SK-MEL-5 (cell line): ENCODE measurements at places on chromosomes 13 and 19.

DNA sequence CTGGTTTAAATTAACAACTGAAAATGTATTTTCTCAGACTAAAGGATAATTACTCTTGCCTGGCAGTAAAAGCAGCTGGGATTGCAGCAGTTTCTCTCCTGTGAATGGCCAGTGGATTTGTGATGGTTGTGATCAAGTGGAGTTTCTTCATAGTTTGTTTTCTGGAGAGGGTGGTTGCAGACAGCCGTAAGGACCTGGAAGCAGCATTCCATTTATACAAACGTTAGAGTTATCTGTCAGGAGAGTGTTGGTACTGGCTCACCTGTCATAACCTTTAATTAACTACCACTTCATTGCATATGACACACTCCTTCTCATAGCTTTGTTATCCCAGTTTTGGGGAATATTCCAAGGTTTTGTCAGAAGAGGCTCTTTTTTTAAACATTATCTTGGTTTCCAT, 258.4 kb upstream of the SLC10A2 start:
- no peak for DNase-seq

GRCh38 chr19:16064209-16064889, 11.9 kb upstream of the TPM4 start:
- no peak for DNase-seq

- peak; percentile 33 for DNase-seq
Measured at GRCh38 chr13:45367358-45367757, 26.4 kb upstream of the TPT1 start.

- no peak for DNase-seq
Measured at GRCh38 chr19:6319376-6319775, 14.0 kb downstream of the ACER1 start.
